Kasumi-1 (cell line): ENCODE measurements at places on chromosomes 1 and 21.

GRCh38 chr1:174166530-174167264 is 7.4 kb downstream of the RABGAP1L start:
- no peak for DNase-seq

DNA sequence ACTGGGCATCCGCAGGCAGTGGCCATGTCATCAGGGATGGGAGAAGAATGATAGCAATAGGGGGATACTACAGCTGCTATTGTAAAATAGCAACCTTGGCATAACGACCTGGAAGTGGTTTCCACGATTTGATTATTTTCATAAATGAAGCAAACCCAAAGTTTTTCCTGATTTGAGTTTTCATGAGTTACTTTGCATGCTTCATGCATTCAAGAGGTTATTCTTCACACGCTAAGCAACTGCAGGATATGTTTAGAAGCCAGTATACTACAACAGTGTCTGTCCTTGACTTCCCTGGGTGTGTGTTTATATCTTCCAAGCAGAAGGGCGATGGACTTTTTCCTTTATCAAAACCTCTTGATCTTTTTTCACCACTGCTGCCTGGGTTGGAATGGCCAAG is 281.1 kb upstream of the DUSP10 start:
- no peak for DNase-seq

- no peak for DNase-seq
These were observed 6.3 kb downstream of the NGF start for GRCh38 chr1:115331558-115332331.

DNA sequence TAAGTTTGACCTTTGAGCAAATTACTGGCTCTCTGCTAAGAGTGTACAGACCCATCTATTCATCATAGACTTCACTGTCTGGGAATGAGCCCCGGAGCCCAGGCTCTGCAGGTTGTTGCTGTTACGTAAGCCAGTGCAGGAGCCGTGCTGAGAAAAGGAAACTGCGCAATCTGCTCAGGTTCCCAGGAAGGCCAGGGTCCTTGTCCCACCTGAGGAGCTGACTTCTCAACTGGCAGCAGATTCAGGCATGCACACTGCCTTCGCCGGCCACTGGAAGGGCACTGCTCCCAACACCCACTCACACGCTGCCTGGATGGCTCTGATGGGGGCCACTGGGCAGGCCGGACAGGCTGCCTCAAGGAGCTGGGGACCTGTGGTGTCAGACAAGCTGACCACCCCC is 19.5 kb downstream of the RCAN1 start:
- DNase-seq = no peak

GRCh38 chr21:28910280-28910887 is 82.3 kb downstream of the LTN1 start:
- DNase-seq = no peak

- DNase-seq = no peak
These were observed 38.8 kb downstream of the EGLN1 start for GRCh38 chr1:231383159-231383860.

- DNase-seq = no peak
These were observed 2.9 kb downstream of the ZBTB40 start for GRCh38 chr1:22454476-22455056.

DNA sequence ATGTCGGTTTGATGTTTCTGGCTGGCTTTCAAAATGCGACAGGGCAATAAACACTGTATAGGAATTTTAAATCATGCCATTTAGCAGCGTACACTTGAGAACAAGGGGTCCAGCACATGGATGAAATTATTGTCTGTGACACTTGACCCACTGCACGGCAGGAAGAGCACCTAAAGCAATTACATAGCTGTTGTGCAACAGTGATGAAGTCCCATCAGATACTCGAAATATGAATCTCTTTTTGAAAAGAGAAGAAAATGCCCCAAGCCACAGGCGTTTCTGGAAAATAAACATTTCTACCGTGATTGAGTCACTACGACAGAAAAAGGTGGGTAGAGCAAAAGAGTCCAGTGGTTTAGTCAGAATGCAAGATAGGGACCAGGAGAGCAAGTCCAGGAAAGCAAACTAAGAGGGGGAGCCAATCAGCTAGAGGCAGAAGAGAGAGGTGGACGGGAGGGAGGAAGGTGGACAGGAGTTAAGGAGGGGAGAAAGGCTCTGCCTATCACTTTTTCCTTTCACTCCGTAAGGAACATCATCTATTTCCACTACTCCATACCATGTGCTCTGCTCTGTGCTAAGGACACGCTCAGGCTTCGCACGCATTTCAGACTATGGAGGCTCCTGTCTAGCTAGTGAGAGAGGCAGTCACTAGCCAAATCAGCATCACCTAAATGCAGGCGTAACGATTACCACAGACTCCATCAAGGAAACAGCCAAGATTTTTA is 6.4 kb downstream of the DSCAM start:
- no peak for DNase-seq

GRCh38 chr1:219352961-219353651 is 179.4 kb downstream of the LYPLAL1 start:
- DNase-seq = no peak

GRCh38 chr1:64616039-64616438 is 128.8 kb upstream of the RAVER2 start:
- no peak for DNase-seq

DNA sequence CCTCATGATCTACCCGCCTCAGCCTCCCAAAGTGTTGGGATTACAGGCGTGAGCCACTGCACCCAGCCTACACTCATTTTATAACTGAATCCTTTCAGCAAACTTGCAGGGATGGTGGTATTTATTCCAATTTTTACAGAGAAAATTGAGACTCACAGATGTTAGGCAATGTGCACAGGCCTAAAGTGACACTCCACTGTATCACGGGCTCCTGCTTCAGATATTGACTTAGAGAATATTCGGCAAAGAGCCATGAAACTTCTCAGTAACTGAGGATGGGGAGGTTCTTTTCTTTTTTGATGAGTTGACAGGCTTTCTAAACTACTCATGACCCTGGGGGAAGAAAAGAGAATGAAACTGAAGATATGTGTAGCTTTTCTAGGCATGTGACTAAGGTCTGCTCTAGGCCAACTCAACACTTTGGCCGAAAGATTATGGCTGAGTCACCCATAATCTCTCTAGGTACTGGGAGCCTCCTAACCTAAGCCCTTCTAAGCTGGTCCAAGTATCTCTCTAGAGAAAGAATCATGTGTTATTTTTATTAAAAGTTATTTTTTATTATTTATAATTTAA is 19.9 kb upstream of the PTCH2 start:
- no peak for DNase-seq

- peak; percentile 78 for DNase-seq
These were observed 49.7 kb upstream of the TSPAN2 start for GRCh38 chr1:115138973-115139372.

GRCh38 chr1:205124726-205125125 is 2.9 kb upstream of the RBBP5 start:
- no peak for DNase-seq

DNA sequence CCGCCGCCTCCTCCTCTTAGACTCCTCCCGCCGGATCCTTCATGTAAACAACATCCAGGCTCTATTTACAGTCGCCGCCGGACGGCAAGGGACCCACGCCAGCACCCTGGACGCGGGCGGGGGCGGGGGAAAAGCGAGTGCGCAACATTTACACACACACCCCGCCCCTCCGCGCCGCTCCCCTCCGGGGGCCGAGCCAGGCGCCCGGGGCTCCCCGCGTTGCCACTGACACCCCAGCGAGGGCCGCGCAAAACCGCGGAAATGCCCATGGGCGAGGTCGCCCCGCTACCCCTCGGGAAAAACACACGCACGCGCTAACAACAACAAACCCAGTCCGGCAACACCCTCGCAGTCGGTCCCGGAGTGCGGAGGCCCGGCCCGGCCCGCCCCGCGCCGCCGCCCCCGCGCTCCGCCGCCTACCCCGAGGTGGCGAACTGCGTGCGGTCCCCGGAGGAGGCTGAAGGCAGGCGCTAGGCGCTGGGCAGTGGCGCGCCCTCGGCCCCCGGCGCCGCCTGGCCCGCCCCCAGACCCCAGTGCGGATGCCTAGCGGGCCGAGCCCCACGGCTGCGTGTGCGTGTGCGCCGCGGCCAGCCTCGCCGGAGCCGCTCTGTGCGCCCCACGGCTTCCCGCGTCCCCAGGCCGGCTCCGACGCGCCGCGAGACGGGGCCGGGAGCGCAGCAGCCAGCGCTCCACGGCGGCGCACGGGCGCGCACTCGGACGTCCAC is 81.1 kb upstream of the AK4 start:
- DNase-seq = peak; percentile 32

- no peak for DNase-seq
These were observed 222 bp upstream of the GIPC2 start for GRCh38 chr1:78045563-78045925.

DNA sequence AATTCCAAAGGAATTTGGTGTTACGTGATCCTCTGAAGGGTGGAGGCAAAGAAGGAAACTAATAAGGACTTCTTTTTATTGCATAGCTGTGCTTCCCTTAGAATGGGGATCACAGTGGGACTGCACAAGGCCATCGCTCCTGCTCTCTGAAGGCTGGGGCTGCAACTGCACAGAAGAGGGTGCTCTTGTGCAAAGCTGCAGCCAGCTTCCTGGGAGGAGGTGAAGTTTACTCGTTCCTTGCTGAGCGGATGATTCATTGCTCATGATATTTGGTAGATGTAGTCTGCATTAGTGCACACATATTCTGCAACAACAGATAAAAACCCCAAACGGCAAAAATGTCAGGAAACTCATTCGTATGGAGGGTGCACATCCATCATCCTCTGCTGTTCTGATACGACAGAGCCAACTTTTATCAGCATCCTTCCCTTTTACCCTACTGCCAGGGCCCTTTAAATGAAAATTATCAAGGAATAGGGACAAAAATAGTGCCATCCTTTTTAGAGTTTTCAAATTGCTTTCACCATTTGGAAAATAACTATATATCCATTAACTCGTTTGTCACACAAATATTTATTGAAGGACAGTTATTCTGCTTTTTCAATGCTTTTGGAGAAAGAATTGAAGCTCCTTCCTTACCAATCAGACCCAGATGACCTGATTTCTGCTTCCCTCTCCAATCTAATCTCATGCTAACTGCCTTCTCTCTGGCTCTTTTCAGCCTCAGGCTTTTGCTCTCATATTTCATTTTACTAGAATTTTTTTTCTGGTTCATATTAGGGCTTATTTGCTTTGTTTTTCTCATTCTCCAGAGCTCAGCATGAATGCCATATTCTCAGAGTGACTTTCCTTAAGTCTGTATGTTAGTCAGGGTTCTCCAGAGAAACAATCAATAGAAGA is 263.6 kb downstream of the DUSP10 start:
- peak; percentile 75 for DNase-seq

DNA sequence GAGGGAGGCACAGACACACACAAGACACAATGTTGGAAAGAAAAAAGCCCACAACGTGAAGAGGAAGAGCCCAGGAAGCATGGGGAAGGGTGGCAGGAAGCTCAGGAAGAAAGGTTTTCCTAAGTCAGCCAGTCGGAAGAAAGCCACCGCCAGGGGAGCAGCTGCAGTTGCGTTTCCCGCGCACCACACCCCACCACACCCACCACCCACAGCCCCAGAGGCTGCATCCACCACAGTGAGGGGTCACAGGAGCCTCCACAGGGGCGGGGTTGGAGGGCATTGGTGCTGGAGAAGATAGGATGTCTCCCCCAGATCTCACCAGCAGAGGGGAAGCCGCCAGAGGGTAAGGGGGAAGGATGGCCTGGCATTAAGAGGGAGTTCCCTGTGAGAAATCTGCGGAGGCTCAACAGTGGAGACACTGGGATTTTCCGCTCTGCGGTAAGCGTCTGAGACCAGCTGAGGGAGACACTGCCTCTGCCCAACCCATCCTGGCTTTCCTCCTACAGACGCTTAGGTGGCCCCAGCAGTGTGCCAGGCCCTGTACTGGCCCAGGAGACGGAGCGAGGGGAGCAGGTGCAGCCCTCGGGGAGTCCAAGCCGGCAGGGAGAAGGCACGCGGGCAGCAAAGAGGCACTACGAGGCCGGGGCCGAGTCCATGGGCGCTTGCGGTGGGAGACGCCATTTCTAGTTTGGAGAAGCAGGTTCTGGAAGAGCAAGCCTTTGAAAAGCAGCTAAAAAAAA is 19.8 kb downstream of the PGLYRP3 start:
- peak; percentile 8 for DNase-seq

GRCh38 chr1:6667139-6667538 is 34.5 kb downstream of the DNAJC11 start:
- DNase-seq = no peak

DNA sequence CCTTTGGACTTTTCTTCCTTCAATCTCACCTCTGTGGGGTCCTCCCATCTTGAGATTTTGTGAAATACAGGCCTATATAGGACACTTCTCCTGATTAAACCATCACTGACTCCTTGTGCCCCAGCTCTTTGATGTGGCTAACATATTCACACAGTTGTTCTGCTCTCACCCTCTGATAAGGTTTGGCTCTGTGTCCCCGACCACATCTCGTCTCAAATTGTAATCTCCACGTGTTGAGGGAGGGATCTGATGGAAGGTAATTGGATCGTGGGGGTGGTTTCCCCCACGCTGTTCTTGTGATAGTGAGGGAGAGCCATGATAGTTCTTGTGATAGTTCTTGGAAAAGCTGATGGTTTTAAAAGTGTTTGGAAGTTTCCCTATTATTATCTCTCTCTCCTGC is 19.7 kb downstream of the LRRC7 start:
- no peak for DNase-seq

DNA sequence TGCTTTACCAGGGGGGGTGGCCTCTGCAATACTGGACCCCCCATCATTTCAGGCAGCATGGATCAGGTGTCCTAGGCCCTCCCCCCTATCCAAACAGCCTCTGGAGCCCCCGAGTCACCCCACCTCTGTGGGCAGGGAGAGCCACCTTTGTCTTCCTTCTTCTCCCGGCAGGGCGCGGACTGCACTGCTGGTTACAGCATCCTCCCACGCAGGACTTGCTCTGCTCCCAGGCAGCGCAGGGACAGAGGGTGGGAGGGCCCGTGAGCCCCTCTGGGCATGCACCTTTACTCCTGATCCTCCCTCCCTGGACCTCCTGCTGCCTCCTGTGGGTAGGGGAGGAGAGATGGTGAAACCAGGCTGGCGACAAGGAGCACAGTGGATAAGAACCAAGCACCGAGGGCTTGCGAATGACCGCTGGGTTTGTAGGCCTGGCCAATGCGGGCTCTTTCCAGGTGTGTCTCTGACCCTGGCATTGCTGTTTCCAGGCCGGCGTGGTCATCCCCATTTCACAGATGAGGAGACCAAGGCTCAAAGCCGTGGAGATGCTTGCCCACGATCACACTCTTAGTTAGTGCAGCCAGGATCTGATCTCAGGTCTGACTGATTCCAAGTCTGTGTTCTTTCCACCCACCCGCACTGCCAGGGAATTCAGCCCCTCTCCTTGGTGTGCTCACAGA is 73.6 kb upstream of the TARDBP start:
- DNase-seq = no peak
